Neural crest cell (in vitro differentiated cells): ENCODE measurements at places on chromosomes 4 and X.

- no peak for DNase-seq
Observed at GRCh38 chr4:112329672-112330375, 32.7 kb downstream of the ALPK1 start.

GRCh38 chr4:65399084-65399483, 271.2 kb downstream of the EPHA5 start:
- no peak for DNase-seq

DNA sequence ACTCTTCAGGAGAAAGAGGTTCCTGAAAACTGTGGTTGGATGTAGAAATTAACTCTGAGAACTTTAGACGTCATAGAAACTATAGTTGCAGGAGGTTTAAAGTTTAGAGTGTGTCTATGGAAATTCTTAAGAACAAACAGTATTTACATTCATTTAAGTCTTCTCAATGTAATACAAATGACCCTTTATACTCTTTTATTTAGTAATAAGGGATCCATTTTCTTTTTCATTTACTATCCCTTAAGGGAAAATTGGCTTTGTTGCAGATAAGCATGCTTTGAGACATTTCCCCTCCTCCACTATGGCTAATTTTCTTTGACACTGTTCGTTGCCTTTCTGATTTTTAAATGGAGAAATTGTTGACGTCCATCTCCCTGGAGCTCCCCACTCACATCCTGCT, 96.4 kb downstream of the POLA1 start:
- DNase-seq = no peak

DNA sequence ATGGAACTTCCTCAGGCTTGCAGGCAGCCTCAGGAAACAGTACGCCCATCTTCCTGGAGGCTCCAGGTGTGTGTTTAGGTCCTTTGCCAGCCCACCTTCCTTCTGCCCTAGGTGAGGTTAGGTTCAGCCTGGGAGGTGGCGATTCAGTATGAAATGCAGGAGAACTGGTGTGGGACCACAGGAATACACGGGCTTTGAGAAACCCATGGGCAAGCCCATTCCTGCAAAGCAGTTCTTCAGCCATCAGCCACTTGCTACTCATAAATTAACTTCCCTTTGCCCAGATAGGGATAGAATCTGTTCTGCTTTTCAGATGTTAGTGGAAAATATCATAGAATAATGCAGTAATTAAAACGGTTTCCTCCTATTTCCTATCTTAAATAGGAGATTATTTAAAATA, 32.2 kb downstream of the TBC1D14 start:
- no peak for DNase-seq

DNA sequence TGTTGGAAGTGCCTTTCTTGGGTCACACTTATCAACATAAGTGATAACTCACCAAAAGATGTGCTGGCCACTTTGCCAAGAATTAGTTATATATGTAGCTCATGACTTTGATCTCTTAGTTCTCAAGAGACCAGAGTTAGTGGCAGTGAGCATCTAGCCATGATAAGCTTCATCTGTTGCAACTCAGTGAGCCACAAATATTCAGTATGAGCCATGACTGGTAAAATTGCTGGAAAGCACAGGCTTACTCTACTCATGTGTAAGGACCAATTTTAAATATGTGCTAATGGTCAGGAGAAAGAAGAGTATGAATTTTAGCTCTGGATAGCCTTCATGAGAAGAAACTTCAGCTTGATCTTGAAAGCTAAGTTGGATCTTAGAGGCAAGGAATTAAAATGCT, 59.4 kb upstream of the TLL1 start:
- DNase-seq = no peak

DNA sequence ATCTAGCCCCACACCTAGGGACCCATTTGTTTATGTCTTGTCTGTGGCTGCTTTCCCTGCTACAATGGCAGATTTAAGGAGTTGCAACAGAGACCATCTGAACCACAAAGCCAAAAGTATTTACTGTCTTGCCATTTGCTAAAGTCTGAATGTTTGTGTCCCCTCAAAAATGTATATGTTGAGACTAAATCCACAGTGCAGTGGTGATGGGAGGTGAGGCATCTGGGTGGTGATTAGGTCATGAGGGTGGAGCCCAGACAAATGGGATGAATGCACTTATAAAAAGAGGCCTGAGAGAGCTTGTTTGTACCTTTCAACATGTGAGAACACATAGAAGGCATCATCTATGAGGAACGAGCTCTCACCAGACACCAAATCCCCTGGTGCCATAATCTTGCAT, 137.3 kb downstream of the TMEM144 start:
- DNase-seq = no peak

DNA sequence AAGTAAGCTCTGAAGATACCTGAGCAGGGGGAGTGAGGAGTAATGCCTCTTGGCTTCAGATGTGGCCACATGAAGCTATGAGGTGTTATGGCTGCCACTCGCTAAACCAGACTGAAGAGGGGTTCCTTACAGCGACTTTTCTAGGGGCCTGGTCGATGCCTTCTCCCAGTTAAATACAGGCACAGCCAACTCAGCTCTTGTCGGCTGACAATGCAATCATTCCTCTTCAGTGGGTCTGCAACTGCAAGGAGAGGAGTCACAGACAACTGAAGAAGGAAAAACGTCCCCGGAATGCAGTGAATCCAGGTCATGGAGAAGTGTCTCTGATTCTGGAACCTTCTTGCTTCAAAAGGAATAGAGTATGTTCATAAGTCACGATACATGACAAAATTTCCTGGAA, 106.4 kb downstream of the RNF150 start:
- no peak for DNase-seq

DNA sequence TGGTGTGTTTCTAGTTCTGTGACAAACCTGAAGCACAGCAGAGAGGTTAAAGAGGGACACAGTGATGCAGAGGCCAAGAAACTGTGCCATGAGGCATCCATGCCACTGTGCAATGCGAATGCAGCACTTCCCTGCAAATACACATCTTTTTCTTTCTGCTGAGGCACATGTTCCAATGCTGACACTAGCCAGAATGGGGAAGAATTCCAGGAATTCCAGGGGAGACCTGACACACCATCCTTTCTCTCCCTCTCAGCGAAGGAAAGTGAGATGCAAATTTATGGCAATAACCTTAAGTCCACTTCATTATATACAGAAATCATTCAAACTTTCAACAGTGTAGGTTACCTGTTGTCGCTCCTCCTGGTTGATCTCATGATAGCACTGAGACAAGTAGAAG, 204.8 kb downstream of the LDB2 start:
- DNase-seq = no peak

DNA sequence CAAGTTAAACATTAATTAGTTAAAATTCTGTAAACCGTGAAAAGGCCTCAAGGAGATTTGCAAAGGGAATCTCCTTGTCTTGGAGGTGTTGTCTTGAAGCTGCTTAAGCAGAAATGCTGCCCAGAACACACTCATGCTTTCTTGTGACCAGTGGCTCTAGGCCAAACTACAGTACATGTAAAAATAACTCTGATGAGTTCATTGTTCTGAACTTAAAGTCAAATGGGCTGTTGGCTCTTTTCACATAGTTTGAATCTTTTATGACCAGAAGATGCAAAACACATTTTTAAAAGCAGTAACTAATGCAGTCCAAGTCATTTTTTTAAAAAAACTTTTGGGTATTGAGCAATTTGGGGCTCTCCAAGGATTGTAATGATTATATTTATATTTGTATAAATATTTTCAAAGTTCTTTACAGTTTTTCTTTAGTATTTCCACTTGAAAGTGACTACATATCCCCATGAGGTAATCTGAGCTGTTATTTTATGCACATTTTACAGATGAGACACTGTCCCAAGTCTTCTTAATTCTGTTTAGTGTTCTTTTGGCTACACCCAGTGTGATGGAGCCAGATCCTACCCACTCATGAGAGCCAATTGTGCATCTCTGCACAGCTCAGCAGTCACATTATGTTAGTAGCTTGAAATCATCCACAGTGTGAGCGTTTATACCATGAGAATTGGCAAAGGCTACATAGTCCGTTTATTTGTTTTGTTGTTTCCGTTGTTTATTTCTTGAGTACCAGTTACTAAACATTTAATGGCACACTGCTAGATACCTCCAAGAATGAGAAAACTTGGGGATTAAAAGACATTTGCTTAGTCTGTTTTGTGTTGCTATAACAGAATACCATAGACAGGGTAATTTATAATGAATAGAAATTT, 112.8 kb upstream of the ATXN3L start:
- DNase-seq = no peak

- DNase-seq = no peak
Observed at GRCh38 chr4:3658530-3658913, 107.7 kb upstream of the ADRA2C start.

GRCh38 chr4:113502906-113503305, 258.6 kb downstream of the CAMK2D start:
- no peak for DNase-seq

GRCh38 chr4:77418333-77418732, 187.3 kb upstream of the CXCL13 start:
- no peak for DNase-seq
